ENCODE measurements at places on chromosomes 1 and 21.

GRCh38 chr1:18668750-18669404, 38.2 kb downstream of the PAX7 start:
- DNase-seq = no peak

GRCh38 chr1:69138172-69138571, 429.6 kb upstream of the LRRC7 start:
- DNase-seq = no peak

- DNase-seq = no peak
Observed at GRCh38 chr1:22330092-22330759, 121.4 kb upstream of the ZBTB40 start.

- peak; percentile 53 for DNase-seq
Observed at GRCh38 chr1:248828845-248829244, 3.1 kb upstream of the SH3BP5L start.

GRCh38 chr1:50637460-50637859, 214.2 kb upstream of the DMRTA2 start:
- no peak for DNase-seq

- no peak for DNase-seq
Observed at GRCh38 chr1:225824533-225824941, 14.6 kb downstream of the EPHX1 start.

GRCh38 chr21:21631961-21632360, 633.8 kb downstream of the NCAM2 start:
- DNase-seq = no peak

GRCh38 chr1:227451954-227452353, 111.4 kb upstream of the ZNF678 start:
- no peak for DNase-seq

DNA sequence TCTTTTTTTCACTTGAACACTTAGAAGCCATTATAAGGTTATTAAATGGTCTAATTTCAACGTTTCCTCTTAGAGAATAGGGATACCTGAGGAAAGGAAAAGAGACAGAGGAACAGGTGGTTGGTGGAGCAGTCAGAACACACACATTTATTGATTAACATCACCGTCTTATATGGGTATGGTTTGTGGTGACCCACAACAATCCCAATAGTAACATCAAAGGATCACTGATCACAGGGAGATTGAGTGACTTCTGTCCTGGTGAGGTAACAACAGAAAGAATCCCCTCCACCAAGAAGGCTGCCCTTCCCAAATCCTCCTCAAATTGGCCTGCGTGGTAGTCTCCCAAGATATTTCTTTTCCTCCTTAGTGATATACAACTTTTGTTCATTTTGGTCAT, 474.0 kb downstream of the PLPP3 start:
- DNase-seq = no peak

DNA sequence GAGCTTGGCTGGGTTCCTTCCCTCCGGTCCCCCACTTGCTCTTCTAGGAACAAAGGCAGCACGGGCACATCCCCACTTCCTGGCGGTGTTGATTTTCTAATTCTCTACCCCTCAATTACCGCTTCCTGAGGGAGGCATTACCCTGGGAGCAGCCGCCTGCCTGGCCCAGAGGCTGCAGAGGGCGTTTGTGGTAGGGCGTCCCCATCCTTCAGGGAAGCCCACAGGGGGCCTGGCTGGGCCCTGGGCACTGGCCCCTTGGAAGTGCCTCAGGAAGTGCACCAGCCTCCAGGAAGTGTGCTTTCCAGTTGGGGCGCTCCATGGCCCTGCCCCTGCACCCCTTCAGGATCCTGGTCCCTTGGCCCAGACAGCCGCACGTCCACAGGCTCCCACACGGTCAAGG, 42.1 kb upstream of the CASZ1 start:
- DNase-seq = no peak

GRCh38 chr1:208235982-208236761, 8.0 kb downstream of the PLXNA2 start:
- DNase-seq = no peak

GRCh38 chr1:43832255-43832654, 101.3 kb upstream of the ARTN start:
- DNase-seq = no peak

DNA sequence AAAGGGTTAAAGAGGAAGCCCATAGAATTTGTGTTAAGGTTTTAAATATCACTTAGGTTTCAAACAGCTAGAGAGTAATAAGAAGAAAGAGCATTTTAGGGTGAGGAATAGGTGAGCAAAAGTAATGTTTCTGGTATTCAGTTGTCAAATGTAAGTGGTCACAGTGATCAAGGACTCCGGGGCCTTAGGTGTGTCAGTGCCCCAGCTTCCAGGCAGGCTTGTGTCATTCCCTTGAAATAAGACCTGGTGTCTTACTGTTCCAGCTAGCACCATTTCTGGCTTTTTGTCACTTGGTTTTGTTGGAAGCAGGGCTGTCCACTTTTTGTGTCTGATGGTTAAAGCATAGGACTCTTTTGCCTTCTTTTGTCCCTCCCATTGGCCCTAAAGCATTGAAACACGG, 69.6 kb downstream of the DYRK1A start:
- no peak for DNase-seq

DNA sequence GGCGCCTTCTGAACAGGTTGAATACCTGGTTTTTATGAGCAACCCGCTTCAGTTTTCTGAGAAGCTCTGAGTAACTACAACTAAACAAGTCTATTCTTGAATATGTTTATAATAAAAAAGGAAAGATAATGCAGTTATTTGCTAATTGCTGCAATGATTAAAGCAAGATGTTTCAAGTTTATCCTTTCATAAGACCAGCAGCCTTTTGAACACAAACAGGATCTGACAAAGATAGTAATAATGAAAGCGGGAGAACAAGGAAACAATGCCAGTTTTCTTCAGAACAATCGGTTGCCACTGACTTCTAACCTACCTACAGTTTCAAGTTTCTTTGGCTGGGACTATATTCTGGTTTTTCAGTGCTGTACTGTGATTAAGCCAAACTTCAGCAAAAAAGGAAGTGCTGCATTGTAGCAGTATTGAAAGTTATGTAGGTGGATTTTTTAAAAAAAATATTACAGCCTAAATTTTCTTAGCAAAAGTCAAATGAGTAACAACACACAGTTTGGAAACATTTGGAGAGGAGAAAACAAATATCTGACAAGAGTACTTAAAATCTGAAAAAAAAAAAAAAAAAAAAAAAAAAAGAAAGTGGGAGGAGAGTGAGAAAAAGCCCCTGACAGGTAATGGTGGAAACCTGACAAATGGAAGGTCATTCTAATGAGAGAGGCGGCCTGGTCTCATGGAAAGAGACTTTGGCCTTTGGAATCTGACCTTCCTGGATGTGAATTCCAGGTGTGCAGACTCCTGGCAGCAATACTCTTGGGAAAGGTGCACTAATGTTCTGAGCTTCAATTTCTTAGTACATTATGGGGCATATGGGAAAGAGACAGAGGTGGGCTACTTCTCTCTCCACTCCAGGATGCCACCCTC, 11.4 kb downstream of the KCNJ15 start:
- DNase-seq = no peak

GRCh38 chr21:36889401-36889800, 77.1 kb downstream of the HLCS start:
- DNase-seq = no peak

DNA sequence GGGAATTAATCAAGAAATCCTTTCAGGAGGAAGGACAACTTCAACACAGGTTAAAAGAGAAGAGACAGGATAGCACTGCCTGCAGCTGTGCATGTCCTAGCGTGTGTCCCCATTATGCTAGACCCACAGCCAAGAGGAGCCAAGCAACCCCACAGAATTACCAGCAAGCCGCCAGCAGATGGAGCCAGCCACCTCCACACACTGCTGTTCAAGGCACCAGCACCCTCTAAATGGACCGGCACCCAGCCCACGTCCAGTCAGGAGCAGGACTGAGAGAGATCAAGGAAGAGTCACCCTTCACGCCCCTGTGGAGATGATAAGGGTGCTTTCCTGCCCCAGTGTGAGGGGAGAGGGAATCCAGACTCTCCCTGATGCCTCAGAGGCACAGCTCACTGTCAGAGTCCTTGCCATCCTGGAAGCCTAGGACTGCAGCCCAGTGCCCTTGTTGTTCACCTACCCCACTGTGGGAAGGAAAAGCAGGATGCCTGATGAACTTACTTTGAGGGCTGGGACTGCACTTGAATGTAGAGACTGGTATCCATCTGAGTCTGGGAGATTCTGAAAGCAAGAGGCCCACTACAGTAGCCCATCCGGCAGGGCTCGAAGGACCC, 37.1 kb upstream of the CTTNBP2NL start:
- DNase-seq = peak; percentile 56

GRCh38 chr1:235720544-235720943, 71.0 kb upstream of the GNG4 start:
- DNase-seq = no peak

DNA sequence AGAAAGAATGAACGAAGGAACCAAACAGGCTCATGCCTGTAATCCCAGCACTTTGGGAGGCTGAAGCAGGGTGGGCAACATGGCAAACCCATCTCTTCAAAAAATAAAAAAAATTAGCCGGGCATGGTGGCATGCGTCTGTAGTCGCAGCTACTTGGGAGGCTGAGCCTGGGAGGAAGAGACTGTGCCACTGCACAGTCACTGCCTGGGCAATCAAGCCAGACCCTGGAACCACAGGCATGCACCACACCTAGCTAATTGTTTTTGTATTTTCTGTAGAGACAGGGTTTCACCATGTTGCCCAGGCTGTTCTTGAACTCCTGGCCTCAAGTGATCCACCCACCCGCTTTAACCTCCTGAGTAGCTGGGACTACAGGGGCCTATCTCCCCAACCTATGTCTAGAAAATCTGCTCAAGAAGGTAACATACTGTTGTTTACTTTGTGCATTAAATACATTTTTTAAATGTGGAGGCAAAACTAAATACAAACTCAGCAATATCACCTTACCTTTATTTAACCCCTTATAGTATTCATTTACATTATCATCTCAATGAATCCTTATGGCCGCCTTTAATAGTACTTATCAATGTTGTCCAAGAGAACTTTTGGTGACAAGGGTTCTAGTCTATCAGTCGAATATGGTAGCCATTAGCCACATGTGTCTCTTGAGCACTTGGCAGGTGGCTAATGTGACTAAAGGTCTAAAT, 2.7 kb downstream of the KHDC4 start:
- DNase-seq = no peak

- DNase-seq = peak; percentile 87
Observed at GRCh38 chr1:201709564-201710295, 119.2 kb upstream of the IPO9 start.

DNA sequence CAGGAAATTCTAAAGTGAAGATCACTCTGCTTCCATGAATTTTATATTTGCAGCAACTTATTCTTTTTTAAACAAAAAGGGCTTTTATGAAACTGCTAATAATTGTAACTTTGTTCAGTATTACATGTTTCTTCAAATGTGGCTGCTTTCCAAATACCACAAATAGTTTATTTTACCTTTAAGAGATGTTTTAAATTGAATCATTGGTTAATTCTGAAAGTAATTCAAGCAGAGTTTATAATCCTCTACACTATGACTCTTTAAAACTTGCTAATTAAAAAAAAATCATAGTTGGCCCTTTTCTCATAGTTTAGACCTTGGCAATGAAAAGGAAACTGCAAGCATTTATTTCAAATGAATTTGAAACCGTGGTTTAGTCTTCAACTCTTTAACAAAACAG, 59.6 kb downstream of the SDCCAG8 start:
- no peak for DNase-seq

DNA sequence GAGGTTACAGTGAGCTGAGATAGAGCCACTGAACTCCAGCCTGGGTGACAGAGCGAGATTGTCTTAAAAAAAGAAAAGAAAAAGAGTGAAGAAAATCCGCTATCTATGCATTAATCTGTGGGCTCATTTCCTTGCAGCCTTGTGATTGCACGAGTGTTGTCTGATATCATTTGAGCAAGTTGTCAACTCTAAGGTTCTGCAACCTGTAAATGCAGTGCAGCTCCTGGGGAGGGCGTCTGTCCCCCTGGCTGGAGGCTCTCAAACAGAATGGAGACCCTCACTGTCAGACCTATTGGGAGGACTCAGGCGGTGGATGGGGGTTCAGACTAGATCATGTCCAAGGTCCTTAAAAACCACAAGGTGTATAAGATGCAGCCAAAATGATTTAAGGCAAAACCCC, 6.2 kb downstream of the CORT start:
- no peak for DNase-seq
